ENCODE measurements at places on chromosomes 7 and 10. TPM values are rescaled to one million over a fixed set of nuclear protein-coding genes. Genes with fewer than 3 reads are reported as not detected.

DNA sequence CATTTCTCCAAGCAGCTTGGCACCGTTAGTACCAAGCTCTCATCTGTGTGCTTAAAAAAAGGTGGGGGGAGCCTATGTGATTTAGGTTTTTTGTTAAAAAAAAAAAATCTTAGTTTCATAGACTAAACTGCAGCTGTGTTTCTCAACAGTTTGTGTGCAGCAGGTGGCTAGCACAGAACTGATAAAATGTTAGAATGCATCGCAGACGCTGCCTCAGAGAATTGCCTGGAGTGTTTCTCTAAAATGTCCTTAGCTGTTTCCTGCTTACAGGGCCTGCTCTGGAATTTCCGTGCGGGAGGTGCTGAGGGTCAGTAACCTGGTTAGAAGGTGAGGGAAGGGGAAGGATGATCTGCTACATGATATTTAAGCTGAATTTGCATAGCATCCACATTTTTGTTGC lies 268.9 kb downstream of the PLXDC2 start:
- no peak for DNase-seq

DNA sequence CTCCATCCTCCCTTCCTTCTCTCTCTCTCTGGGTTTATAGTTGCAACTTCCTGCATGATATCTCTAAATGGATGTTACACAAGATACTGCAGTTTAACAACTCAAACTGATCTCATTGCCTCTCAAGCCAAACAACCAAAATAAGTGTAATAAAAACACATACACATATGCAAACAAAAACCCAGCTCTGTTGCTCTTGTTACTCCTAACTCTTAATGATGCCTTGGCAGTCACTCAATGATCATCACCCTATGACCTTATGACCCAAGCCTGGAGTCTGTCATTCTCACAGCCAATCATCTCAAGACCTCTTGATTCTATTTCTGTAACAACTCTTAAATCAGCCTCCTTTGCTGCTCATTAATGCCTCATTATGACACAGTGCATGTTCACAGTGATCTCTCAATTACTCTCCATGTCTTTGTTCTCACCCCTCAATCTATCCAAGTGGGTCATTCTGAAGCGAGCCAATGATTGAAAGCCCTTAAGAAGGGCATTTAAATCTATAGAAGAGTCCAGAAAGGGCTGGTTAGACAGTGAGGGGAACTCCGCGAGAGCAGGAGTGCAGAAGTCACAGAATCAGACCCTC lies 210.9 kb downstream of the INHBA start:
- DNase-seq, result no peak

GRCh38 chr10:51196508-51197175 lies 122.4 kb downstream of the PRKG1 start:
- DNase-seq, result no peak

DNA sequence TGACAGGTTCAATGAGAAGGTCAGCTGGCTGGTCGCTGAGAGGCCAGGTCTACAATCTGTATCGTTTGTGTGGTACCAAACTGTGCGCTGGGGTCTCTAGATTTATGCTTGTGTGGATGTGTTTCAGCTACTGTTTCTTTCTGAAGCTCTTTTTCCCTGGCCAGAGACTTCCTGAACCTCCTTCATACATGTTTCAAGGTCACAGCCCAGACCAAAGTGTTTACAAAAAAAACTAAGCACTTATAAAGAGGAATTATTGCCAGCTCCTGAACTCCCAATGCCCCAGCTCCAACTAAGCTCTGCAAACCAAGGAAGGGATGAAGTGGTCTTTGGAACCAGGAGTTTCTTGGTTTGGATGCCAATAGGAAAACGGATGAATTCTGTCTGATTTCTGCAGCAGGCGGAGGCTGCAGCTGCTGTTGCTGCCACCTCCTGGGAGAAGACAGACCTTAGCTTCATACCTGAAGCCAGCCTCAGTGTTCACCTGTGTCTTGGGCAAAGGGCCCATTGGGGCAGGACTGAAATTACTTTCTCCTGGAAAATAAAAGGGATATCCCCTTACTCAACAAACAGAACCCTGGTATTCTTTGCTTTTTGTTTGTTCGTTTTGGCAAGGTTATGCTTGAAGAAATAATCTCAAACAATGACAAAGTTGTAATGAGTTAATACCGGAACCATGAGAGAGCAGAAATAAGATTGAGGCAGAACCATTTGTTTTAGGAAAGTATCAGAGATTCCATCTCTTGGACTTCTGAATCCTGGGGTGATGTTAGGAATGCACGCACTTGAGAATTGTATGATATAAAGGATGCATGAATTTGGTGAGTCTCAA lies 24.6 kb upstream of the MKLN1 start:
- no peak for DNase-seq

DNA sequence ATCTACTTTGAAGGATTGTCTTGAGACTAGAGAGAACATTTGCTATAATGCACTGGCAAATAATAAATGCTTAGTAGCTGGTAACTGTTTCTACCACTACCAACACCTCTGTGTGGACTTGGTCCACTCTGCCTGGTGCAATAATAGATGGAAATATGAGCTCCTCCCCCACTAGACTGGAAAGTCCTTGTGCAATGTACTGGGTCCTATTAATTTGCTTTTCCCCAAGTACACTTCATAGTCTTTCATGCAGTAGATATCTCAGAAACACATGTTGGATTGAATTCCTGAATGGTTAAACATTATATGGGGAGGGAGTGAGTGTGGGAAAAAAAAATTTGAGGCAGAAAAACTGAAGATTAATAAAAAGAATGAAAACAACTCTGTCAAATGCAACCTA lies 119.3 kb downstream of the C10orf90 start:
- no peak for DNase-seq

- peak; percentile 59 for DNase-seq
These were observed 2.2 kb upstream of the CUX1 start for GRCh38 chr7:101814991-101815825.

DNA sequence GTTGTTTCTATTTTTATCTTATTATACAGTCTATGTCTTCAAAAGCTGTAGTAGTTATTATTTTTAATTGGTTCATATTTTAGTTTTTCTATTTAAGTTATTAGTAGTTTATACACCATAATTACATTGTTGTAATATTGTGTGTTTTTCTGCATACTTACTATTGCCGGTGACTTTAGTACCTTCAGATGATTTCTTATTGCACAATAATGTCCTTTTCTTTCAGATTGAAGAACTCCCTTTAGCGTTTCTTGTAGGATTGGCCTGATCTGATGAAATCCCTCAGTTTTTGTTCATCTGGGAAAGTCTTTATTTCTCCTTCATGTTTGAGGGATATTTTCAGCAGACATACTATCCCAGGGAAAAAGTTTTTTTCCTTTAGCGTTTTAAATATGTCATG lies 74.3 kb upstream of the CREB5 start:
- no peak for DNase-seq

DNA sequence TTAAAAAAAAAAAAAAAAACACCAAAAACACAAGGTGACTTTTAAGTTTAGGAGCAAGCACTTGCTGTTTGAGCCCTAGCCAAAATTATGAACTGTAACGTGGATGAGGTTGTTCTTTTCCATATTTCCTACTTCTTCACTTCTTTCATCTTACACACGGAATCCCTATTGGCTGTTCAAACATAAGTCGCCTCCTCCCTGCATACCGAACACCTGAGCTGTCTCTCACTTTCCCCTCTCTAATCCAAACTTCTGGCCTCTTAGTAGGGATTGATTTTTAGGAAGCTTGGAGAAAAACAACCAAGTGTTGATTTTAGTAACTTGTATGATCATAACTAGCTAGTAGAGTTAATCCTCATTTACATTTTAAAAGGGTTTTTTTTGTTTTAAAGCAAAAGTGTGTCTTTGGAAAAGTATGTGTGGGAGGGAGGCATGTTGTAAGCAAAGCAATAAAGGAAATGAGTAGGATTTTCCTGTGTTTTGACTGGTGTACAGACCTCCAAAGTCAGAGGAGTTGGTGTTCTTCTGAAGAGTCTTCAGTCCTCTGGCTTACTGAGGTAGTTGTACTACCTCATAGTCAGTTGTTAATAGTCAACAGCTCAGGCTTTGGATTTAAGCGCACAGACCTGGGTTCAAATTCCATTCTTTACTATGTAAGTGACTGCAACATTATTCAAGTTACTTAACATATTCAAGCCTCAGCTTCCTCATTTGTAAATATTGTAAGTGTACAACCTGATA lies 39.3 kb downstream of the RABGEF1 start:
- DNase-seq, result no peak

GRCh38 chr7:134504660-134505164 lies 22.7 kb upstream of the AKR1B10 start:
- DNase-seq, result no peak

GRCh38 chr7:724298-724697 lies 2.2 kb upstream of the DNAAF5 start:
- DNase-seq, result no peak

DNA sequence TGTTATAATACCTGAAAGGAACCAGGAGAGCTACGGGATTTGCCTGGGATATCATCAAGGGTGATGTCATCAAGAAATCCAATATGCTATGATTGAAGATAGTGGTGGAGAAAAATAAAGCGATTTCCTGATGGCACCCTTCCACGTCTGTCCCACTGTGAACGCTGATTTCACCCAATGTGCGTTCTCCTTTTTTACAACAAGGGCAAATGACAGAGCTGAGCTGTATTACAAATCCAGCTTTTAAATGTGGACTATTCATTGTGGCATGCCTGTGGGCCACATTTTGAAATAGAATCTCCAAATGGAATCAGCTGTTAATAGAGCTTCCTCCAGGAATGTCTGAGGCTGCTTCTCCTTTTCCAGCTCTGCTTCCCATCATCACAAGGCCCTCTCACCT lies 23.3 kb downstream of the SLC13A4 start:
- no peak for DNase-seq

- no peak for DNase-seq
These were observed 72.9 kb upstream of the AMPH start for GRCh38 chr7:38704041-38704547.

DNA sequence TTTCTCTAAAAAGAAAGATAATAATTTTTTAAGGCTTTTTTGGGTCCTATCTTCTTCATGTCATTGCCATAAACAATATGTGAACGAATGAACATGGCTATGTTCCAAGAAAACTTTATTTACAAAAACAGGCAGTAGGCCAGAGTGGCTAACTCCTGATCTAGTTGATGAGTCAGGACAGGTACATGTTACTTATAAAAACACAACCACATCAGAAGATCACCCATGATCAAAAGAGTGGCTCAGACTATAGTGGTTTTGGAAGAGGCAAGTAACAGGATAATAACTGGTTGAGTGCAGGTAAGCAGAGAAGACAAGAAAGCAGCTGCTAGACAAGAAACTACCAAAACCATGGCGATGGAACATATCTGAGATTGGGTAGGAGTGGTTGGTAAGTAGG lies 468.7 kb downstream of the KCNMA1 start:
- no peak for DNase-seq

- DNase-seq, result no peak
These were observed 1050.5 kb upstream of the AUTS2 start for GRCh38 chr7:68547799-68548198.

DNA sequence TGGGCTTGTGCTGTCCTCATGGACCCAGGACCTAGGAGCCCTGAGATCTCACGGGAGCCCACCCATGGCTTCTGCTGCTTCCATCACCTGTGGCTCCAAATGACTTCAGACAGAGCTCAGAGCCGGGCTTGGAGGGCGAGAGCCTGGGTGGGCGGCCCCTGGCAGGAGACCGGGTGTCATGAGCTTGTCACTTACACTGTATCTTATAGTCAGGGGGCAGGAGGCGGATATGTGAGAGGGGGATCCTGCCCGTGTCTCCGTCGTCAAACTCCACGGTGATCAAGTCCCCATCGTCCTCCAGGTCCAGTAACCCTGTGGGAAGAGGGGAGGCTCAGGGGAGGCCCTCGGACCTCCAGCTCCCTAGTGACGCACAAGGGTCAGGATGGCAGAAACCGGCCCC lies 33.0 kb downstream of the SLC29A4 start:
- DNase-seq, result no peak

DNA sequence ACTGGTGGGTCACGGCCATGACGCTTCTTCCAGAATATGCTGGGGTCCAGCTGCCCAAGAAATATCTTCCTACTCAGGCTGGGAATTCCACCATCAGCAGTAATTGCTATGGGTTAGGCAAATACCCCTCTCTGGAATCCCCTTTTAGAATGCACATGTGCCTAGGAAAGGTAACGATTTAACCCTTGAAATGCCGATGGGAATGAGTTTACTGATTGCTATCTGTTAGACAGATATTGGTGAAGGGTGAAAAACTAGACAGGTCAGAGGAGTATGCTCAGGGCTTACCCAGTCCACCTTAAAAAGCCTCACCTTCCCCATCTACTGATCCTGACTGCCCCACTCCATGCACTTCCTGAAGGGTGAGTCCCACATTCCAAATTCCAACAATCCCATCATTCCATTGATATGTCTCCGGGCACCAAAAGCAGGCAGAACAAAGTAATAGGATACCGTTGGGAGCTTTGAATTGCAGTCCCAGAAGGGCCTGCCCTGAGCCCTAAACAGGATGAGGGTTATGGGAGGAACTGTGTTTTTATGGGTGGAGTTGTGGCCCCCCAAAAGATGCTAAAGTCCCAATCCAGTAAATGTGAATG lies 59.3 kb downstream of the DLG5 start:
- no peak for DNase-seq

- no peak for DNase-seq
These were observed 591.1 kb downstream of the SDK1 start for GRCh38 chr7:3892157-3892556.

PNLIPRP3 gene
- not detected for total RNA-seq

NUTM2D gene
- 4.1 TPM for total RNA-seq

UCMA gene
- not detected for total RNA-seq

FAM241B gene
- 8.1 TPM for total RNA-seq

VPS41 gene
- 45.6 TPM for total RNA-seq

ANKRD30A gene
- total RNA-seq, result not detected

CUZD1 gene
- 4.1 TPM for total RNA-seq

NEURL1 gene
- total RNA-seq, result 0.84 TPM

STEAP1B gene
- total RNA-seq, result 0.44 TPM

SMKR1 gene
- 2.8 TPM for total RNA-seq

NPY4R2 gene
- not detected for total RNA-seq

MKRN1 gene
- 146 TPM for total RNA-seq

MBL2 gene
- 0.10 TPM for total RNA-seq

CYP2W1 gene
- 0.19 TPM for total RNA-seq

CALHM2 gene
- total RNA-seq, result 76.7 TPM

ELFN1 gene
- not detected for total RNA-seq

RPP30 gene
- total RNA-seq, result 33.7 TPM
